SK-MEL-5 (cell line): ENCODE measurements at places on chromosomes 6 and 20. TPM values are rescaled to one million over a fixed set of nuclear protein-coding genes. Genes with fewer than 3 reads are reported as not detected.
A peak's percentile ranks its signal among the peaks of the same experiment; 100 is the strongest.

DNA sequence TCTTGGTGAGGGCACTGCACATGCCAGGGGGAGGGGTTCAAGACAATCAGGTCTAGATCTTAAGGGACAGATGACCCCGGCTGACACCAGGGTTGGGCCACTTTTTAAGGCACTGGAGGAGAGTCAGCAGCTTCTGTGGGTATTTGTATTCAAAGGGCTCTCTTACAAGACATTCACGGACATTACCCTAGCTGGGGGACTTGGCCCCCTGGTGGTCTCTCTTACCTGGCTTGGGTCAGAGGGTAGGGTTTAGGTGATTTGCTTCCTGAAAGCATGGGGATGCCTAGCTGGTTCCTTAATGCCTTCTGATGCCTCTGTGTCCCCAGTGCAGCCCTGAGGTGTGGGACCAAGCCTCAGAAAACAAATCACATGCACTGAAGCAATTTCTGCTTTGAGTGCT lies 354.7 kb downstream of the CDC5L start:
- no peak for DNase-seq

DNA sequence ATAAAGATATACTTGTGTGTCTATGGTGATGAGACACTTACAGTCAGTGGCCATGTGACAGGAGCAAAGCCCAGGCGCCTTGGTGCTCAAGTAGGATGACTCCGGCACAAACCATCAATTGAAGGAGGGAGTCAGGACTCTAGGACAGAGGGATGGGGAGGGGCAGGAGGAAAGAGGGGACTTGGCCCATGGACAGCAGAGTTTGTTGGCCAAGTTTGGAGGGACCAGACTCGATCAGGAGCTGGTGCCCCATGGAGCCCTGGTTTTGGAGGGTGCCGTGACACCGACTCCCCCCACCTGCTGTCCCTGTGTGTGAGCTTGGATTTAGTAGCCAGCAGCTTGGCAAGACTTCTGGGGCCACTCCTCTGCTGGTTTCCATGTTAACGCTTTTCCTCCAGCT lies 66.1 kb downstream of the ADNP start:
- DNase-seq = no peak

DNA sequence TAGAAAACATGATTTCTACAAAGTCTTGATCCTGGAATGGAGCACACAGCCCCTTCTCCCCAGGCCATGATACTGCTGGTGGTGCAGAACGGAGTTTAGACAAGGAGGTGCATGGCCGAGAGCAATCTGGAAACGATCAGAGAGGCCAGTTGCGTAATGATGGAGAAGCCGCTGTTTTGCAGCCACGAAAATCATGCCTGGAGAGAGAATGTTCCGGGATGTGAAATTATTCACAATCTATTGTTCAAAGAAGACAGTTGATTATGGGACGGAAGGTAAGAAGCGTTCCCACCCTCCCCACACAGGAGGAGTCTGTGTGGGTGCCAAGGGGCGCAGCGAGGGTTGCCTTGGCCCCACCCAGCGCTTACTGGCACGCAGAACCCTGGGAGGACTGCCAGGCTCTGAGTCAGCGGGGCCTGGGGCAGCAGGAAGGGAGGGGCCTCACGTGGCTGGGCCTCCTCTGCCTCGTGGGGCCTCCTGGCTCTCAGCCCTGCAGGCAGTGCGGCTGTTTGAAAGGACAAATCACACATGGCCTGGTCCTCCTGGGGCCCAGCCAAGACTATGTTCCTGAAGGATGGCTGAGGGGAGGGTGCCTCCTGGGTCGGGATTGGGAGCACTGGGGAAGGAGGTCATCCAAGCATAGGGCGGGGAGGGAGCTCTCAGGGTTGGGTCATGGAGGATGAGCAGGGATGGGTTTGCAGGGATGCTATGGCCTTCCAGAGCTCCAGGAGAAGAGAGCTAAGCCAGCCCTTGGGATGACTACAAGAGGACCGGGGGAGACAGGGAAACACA lies 8.7 kb upstream of the AP5S1 start:
- DNase-seq = peak; percentile 98

GRCh38 chr20:49045440-49046086 lies 549 bp upstream of the CSE1L start:
- no peak for DNase-seq

DNA sequence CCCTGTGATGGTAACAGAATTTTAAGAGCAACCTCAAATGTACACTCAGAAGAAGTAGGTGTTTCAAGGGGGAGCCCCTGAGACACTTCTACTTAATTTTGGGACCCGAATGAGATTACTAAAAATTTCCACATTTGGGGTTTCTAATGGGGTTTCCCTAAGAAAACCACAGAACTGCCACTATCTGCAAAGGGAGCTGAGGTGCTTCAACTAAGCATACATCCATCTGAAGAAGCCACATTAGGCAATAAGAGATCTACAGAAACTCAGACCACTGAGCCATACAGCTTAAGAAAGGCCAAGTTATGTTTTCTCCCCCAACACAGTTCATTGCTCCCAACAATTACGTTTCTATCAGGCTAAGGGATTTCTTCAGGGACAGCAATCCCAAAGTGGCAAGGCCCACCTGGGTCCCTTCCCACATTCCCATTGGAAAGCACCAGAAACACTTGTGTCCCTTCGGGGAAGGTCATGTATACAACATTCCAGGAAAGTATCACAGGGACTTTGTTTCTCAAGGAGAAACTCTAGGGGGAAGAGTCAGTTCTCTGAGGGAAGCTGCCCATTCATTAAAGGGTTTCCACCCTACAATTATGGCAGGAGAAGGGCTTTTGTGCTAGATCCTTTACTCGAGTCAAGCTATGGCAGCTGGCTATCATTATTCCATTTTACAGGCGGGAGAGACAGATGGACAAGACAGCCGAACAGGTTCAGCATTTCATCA lies 5.0 kb downstream of the BCL2L1 start:
- DNase-seq = no peak

- DNase-seq = no peak
These were observed 39.0 kb upstream of the SLCO4A1 start for GRCh38 chr20:62603021-62603906.

DNA sequence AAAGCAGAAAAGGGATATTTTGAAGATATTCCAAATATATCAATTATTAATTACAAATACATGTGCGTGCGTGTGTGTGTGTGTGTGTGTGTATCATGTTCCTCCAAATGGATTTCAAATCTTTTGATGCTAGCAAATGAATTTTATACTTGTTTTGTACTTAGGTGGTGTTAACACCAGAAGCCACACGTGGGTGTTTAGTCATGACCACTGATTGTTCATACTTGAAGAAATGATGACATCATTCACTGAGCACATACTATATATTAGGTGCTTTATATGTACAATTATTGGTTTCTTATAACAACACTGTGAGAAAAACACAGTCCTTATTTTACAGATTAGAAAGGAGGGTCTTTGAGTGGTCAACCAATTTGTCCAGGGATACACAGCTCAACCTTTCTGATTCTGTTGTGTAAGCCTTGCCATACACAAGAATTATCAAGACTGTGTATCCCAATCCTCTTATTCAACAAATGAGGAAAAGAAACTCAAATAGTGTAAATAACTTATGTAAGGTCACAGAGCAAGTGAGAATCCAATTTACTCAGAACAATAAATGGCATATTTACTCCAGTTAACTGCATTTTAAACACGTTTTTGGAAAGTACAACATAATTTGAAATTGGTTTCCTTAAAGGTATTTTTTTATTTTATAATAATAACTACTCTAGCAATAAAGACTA lies 88.5 kb downstream of the BCAS1 start:
- no peak for DNase-seq

The TRIM31 gene
- total RNA-seq = not detected in 2 replicates

The EEF1A2 gene
- total RNA-seq = 31.7 and 32.6 TPM in 2 replicates

The OXT gene
- not detected in 2 replicates for total RNA-seq
